ENCODE measurements at places on chromosomes 3 and 15.

DNA sequence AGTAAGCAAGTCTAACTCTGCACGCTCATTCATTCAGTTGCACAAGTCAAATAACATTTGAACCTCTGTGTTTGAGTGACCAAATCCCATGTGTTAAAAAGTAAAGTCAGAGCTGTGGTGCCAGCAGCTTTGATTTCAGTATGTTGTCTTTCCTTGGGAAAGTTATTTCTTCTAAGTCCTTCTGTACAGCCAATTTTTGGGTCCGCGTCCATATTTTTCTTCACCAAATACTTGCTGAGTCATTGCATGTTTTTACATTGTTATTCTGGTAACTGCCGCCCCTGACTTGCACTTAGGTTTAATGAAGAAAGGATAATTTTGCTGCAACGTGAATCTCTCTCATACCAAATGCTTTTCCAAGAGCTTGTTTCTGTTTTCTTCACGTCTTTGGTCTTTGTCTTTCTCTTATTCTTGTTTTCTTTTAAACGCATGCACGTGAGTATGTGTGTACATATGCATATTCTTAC lies 56.7 kb downstream of the PLS1 start:
- DNase-seq, result no peak

GRCh38 chr15:101156509-101157159 lies 95.2 kb downstream of the CHSY1 start:
- DNase-seq, result no peak

DNA sequence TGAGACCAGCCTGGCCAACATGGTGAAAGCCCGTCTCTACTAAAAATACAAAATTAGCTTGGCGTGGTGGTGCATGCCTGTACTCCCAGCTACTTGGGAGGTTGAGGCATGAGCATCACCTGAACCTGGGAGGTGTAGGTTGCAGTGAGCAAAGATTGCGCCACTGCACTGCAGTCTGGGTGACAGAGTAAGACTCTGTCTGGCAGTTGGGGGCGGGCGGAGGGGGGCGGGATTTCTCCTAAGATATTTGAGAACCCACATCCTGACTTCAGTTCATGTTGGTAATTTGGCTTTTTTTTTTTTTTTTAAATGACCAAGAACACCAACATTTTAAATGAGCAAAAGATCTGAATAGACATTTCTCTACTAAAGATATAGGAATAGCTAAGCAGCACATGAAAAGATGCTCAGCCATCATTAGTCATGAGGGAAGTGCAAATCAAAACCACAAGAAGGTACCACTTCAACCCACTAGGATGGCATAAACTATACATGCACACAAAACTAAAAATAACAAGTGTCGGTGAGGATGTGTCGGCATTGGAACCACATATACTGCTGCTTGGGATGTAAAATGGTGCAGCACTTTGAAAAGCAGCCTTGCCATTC lies 75.6 kb upstream of the LMOD3 start:
- DNase-seq, result no peak

DNA sequence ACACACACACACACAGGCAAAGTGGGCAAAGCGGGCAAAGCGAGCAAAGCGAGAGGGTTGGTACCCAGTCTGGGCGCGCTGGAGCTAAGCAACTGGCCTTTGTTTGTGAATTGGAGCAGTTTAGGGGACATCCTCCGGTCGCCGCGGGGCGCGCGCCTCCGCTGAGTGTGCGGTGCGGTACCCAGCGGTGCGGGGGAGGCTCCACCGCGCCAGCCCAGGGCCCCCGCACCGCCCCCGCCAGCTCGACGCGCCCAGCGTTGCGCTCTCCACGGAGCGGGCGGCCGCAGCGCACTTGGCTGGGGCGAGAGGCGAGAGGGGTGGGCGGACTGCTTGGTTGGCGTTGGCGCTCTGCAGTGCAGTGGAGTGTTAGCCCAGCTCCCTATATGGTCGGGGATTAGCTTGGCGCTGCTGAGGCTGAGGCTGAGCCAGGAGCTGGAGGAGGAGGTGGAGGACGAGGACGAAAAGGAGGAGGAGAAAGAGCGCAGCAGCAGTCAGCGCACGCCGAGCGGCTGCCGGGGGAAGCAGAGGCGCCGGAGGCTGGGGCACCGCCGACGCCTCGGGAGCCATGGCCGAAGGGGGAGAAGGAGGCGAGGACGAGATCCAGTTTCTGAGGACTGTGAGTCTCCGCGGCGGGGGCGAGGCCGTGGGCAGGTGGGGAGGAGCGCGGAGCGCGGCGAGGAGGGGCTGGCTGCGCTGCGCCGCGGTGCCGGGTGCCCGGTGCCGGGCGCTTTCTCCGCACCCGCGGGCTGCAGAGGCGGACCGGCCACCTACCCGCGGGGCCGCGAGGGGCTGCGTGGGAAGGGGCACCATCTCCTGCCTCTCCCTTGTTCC lies at the start of gene RYR3:
TSS of gene RYR3 (plus strand) at position 487 of the 831 bp plus-strand sequence. CDS start at position 566, 79 bp downstream.
- no peak for DNase-seq

DNA sequence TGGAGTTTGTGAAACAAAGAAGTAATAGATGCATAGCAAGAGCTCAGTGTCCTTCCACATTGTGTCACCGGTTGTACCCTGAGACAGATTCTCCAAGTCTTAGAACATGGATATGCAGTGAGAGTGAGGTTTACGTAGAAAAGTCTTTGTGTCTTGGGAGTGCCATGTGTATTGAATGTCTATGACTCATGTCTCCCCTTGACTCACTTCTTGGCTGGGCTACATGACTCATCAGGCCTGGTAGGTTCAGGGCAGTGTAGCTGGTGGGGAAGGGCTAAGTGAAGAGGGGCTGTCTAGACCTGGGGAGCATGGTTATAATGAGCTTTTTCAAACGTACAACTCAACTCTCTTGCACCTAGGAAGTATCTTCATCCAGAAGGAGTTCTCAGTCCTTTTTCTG lies 167.4 kb downstream of the GAP43 start:
- DNase-seq, result peak; percentile 29
